ENCODE measurements at places on chromosomes 1 and 21.

DNA sequence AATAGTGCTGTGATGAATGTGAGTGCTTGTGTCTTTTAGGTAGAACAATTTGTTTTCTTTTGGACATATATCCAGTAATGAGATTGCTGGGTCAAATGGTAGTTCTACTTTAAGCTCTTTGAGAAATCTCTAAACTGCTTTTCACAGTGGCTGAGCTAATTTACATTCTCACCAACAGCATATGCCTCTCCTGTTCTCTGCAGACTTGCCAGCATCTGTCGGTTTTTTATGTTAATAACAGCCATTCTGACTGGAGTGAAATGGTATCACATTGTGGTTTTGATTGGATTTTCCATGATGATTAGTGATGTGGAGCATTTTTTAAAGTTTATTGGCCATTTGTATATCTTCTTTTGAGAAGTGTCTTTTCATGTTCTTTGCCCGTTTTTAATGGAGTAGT is 647.3 kb upstream of the ADAMTS5 start:
- DNase-seq, result no peak

DNA sequence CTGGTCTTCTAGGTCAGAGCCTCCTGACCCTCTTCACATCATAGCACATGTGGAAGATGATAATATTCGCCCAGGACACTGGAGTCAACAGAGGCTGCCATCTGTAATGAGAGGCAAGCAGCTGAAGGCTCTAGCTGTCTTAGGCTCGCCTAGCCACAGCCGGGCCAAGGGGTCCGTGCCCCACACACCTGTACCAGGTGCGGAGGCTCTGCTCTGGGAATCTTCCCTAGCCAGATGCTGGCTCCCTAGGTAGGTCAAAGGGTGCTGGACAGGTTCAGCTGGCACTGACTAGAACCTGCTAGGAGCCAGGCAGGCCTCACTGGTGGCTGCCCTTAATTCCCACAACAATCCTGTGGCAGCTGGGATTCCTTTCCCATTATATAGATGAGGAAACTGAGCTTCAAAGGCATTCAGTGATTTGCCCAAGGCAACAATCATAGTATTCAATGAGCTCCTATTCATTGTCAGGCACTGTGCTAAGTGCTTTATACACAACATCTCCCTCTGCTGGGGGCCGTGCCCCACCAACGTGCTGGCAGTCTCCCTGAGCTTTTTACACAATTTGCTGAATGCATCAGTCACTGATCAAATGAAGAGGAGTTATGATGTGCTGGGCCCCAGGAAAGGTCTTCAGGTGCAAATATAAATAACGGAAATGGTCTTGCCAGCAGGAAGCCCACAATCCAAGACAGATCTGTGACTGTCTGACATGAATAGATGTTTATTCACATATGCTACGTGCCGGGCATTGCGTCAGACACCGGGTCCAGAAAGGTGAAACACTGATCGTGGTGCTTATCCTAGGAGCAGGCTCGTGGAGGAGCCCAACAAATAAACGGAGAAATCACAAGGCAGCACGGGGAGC is 58.0 kb downstream of the DDX20 start:
- DNase-seq, result no peak

GRCh38 chr1:27021354-27022031 is 8.8 kb upstream of the TENT5B start:
- DNase-seq, result no peak

- DNase-seq, result no peak
Measured at GRCh38 chr21:35491114-35491513, 442.0 kb upstream of the RUNX1 start.

- no peak for DNase-seq
Measured at GRCh38 chr1:41504114-41505035, 19.9 kb upstream of the EDN2 start.

GRCh38 chr1:12174924-12175810 is 8.4 kb downstream of the TNFRSF1B start:
- no peak for DNase-seq

GRCh38 chr1:215825056-215825455 is 258.0 kb downstream of the KCTD3 start:
- DNase-seq, result no peak

- peak; percentile 86 for DNase-seq
Measured at GRCh38 chr21:33402001-33402979, 923 bp upstream of the IFNGR2 start.

DNA sequence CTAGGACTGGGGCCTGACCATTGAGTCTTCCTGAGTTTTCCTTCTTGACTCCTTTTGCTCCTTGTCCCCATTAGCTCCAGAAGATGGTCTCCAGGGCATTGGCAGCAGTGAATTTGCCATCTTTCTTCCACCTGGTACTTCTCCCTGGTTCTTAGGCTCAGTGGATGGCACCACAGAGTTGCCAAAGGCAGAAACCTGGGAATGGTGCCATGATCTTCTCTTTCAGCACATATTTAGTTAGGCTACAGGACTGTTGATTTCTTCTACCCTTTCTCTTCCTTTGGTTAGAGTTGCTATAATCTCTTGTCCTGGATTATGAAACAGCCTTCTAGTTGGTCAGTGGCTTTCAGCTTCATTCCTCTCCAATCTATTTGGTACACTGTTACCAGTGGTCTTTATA is 6.2 kb downstream of the ZBTB40 start:
- DNase-seq, result no peak

- no peak for DNase-seq
Measured at GRCh38 chr1:231046730-231047395, 6.8 kb upstream of the FAM89A start.

- no peak for DNase-seq
Measured at GRCh38 chr1:184157394-184157742, 105.8 kb downstream of the TSEN15 start.

GRCh38 chr21:36104317-36105300 is 30.3 kb upstream of the CBR3 start:
- DNase-seq, result no peak

DNA sequence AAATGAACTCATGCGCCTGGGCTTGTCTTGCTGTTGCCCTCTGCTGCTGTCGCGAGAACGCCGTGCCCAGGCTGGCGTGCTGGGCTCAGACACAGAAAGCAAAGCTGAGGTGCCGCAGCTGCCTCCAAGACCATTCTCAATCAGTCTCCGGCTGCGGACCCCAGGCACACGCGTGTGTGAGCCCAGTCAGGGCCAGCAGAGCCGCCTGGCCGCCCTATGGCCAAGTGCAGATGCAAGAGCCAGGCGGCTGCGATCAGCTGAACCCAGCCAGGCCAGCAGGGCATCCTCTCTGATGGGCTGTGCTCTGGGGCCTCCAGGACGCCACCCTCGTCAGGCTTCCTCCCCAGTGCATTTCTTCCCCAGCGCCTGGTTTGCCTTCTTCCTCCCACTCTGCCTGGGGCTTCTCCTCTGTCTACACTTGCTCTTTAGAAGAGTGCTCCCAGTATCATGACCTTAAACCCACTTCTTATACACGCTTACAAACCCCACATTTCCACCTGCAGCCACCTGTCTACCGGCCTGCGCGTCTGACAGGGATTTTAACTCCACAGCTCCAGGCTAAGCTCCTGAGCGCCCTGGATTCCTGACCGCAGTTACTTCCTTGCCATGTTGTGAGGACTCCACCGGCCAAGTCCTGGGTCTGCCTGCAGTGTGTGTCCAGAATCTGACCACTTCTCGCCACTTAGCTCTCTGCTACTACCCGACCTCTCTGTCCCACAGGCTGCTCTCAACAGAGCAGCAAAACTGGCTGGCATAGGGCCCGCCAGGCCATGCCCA is 21.7 kb upstream of the LRRC47 start:
- no peak for DNase-seq

DNA sequence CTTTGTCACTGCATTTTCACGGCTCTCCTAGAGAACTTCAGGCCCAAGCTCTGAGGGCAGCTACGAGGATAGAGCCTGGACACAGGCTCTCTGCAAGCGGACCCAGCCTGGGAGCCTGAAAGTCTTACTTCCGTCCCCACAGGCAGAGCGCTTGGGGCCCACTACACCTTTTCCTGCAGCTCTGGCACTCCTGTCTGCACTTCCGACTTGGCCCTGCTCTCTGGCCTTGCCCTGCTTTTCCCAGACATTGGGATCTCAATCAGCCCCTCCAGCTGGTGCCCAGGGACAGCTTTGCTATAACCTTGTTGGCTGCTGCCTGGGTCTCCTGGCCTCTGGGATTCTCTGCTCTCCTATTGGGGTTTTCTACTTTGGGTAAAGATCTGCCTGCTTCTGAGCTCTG is 27.6 kb downstream of the WNT4 start:
- no peak for DNase-seq

- no peak for DNase-seq
Measured at GRCh38 chr21:35927262-35927661, 133.1 kb downstream of the SETD4 start.

DNA sequence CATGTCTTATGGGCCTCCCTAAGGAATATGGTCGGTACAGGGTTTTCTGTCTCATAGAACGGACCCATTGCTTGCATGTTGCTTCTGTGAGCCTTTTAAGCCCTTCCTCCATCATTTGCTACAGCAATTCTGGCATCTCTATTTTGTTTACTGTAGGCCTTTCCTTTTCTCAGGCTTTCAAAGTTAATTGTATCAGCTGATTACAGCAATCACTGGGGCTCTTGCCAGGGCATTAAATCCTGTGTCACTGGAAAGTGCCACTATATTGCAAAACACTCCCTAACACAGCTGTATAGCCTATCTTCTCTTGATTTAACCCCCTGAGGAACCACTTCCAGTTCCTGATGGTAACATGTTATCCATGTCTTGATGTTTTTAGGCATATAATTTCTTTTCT is 156.5 kb downstream of the PDE4B start:
- DNase-seq, result no peak

- no peak for DNase-seq
Measured at GRCh38 chr1:113534130-113534817, 144.0 kb downstream of the MAGI3 start.

DNA sequence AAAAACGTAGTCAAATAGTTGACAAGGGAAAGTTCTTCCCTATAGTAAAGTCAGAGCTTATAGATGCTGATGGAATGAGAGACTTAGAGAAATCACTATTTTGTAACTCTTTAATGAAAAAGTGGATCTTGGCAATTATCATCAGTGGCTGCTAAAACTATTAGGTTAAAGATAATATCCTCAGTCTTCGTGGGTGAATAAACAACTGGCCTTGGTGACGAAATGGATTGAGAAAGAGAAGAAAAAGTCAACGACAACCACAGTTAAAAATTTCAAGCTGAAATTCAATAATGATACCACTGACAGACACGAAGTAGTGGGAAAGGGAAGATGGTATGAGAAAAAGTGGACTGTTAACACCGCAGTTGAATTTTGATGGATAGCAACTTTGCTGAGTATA is 90.0 kb upstream of the GNG4 start:
- DNase-seq, result no peak

DNA sequence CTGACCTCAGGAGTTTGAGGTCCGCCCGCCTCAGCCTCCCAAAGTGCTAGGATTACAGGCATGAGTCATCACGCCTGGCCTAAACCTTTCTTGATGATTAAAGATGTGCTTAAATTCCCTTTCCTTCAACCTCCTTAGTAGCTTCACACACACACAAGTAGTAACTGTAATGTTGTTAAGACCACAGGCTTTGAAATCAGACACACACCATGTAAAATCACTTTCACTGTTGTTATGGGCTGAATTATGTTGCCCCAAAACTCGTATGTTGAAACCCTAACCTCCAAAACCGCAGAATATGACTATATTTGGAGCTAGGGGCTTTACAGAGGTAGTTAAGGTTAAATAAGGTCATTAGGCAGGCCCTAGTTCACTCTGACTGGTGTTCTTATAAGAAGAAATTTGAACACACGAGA is 180.2 kb downstream of the NR5A2 start:
- no peak for DNase-seq
